ENCODE measurements at places on chromosomes 2 and 18. TPM values are rescaled to one million over a fixed set of nuclear protein-coding genes. Genes with fewer than 3 reads are reported as not detected.

DNA sequence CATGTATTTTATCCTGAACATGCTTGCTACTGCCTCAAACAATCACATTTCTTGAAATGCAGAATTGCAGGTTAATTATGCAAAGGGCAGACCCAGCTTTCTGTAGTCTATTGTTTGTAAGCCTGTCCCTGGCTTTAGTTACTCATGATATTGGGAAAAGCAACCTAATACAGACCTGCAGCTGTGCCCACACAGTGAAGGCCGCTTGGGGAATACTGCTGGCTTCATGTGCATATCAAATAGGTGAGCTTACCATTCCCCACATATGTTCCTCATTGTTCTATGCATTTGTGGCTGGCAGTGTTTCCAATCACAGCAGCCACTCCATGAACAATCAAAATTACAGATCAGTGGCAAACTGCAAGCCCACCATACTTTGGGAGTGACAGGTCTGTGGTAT lies 186.3 kb downstream of the TMEM163 start:
- no peaks in the 10 kb centered on the region for H3K36me3 ChIP-seq
- peaks cover 7% of the 10 kb centered on the region for H3K27me3 ChIP-seq
- no peak overlapping the region for H3K4me3 ChIP-seq
- DNase-seq = no peak

DNA sequence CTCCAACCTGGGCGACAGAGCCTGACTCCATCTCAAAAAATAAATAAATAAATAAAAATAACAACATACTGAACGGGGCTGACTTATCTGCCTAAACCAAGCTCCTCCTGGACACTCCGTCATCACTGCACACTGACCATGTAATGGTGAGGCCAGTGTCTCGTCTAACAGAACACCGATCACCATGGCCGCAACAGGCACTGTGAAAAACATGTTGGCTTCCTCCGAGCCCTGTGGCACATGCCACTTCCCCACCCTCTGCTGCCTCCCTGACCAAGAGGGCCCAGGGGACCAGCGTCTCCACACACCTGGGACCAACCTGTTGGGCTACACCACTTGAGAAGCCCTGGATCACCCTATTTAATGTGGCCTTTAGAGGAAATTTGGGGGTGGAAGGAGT lies 33.9 kb downstream of the ZNF516 start:
- H3K27ac ChIP-seq = no peak overlapping the region
- no peaks in the 10 kb centered on the region for H3K36me3 ChIP-seq
- no peak overlapping the region for H3K4me3 ChIP-seq

Gene ANKRD53
- not detected for total RNA-seq

- H3K4me3 ChIP-seq = no peak overlapping the region
- no peak overlapping the region for H3K27ac ChIP-seq
- H3K27me3 ChIP-seq = no peaks in the 10 kb centered on the region
- no peaks in the 10 kb centered on the region for H3K4me1 ChIP-seq
- no peak for DNase-seq
- H3K36me3 ChIP-seq = no peaks in the 10 kb centered on the region
Measured at GRCh38 chr2:209121691-209122090, 302.2 kb upstream of the MAP2 start.

Gene MYO7B
- total RNA-seq = 1.2 TPM

DNA sequence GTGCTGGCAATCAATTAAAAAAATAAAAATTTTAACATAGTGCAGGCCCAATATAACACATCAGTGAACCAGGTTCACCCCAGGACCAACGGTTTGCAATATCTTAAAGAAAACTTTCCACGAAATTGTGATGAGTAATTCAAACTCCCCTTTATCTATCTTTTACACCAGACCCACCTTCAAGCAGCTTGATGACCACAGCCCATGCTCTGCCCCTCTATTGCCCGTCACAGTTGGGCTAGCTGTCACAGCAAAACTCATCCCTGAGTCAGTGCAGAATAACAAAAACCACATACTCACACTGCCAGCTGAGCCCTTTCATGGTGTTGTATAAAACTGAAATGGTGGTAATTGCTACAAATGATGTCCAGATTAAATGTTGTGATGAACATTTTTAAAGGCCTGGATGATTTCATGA lies 112.5 kb upstream of the CREB1 start:
- no peaks in the 10 kb centered on the region for H3K4me1 ChIP-seq
- peaks cover 21% of the 10 kb centered on the region for H3K27me3 ChIP-seq
- no peak overlapping the region for H3K27ac ChIP-seq

GRCh38 chr18:11040823-11041656 lies 108.3 kb downstream of the PIEZO2 start:
- no peak overlapping the region for H3K27ac ChIP-seq
- DNase-seq = peak; percentile 47
- no peaks in the 10 kb centered on the region for H3K4me1 ChIP-seq
- peaks cover 2% of the 10 kb centered on the region for H3K27me3 ChIP-seq
- no peaks in the 10 kb centered on the region for H3K36me3 ChIP-seq
- no peak overlapping the region for H3K4me3 ChIP-seq

- H3K4me1 ChIP-seq = no peaks in the 10 kb centered on the region
- H3K27ac ChIP-seq = no peak overlapping the region
- H3K27me3 ChIP-seq = no peaks in the 10 kb centered on the region
- no peaks in the 10 kb centered on the region for H3K36me3 ChIP-seq
- no peak for DNase-seq
Measured at GRCh38 chr2:225740086-225740485, 340.6 kb downstream of the NYAP2 start.

DNA sequence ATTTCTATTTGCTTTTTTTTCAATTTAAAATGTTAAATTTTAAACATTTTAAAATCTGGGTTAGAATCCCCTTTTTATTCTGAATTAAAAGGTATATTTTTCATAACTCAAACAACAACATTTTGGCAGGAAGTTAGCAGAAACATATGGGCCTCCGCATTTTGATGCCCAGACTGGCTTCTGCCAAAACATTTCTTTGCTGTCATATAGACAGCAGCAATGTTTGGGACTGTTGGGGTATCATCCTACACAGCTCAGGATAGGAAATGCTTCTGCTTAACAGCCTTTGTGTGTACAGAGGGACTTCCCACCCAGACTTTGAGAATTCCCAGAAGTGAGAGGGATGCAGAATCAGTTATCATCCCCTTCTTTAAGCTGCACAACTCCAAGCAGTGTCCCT lies 155.4 kb upstream of the PARD3B start:
- no peak overlapping the region for H3K4me3 ChIP-seq
- H3K4me1 ChIP-seq = no peaks in the 10 kb centered on the region
- H3K36me3 ChIP-seq = no peaks in the 10 kb centered on the region
- no peak for DNase-seq

Gene RASGRP3
- 3.7 TPM for total RNA-seq

DNA sequence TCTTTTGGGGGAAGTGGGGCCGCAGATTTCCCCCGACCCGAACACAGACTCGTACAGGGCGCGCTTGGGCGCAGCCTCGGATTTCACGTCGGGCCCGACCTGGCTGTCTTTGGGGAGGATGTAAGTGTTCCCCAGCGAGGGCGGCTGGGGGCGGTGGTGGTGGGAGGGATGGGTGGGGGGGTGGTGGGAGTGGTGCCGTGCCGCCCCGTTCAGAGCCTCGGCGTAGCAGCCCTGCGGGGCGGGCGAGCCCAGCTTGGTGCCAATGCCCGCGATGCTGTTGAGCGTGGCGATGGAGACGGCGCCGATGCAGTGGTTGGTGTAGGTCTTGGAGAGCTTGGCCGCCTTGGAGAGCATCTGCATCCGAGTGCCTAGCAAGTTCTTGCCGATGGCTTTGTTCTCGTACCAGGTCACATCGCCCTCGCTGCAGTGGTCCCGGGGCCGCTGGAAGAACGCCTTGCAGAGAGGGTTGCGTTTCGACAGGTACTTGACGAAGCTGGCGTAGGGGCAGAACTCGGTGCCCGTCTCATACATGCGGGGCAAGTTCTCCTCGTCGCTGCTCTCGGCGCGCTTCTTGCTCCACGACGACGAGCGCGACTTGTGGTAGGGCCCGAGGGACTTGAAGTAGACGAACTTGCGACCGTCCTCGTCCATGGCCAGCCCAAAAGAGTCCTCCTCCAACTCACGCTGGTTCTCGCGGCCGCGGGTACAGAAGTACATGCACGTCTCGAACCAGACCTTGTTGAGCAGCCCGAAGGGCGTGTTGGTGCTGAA lies 1.3 kb downstream of the KCTD1 start:
- H3K4me1 ChIP-seq = peaks cover 26% of the 10 kb centered on the region
- DNase-seq = no peak
- peaks cover 24% of the 10 kb centered on the region for H3K27me3 ChIP-seq
- H3K36me3 ChIP-seq = peaks cover 4% of the 10 kb centered on the region
- H3K4me3 ChIP-seq = peak overlapping the region; percentile 68

GRCh38 chr2:78979380-78980151 lies 45.9 kb upstream of the REG3G start:
- no peaks in the 10 kb centered on the region for H3K36me3 ChIP-seq
- peaks cover 6% of the 10 kb centered on the region for H3K4me1 ChIP-seq
- no peak overlapping the region for H3K27ac ChIP-seq
- H3K4me3 ChIP-seq = no peak overlapping the region

- no peaks in the 10 kb centered on the region for H3K4me1 ChIP-seq
- no peaks in the 10 kb centered on the region for H3K36me3 ChIP-seq
- no peak overlapping the region for H3K4me3 ChIP-seq
- DNase-seq = no peak
Measured at GRCh38 chr2:178317811-178318210, 123.5 kb downstream of the OSBPL6 start.

Gene LCT
- 0.18 TPM for total RNA-seq

Gene PSD4
- 394 TPM for total RNA-seq

GRCh38 chr18:13548966-13549879 lies 177.1 kb downstream of the FAM210A start:
- H3K27ac ChIP-seq = no peak overlapping the region
- peaks cover 25% of the 10 kb centered on the region for H3K36me3 ChIP-seq
- H3K4me1 ChIP-seq = peaks cover 7% of the 10 kb centered on the region
- no peak overlapping the region for H3K4me3 ChIP-seq
- no peak for DNase-seq

GRCh38 chr2:181970160-181970794 lies 15.4 kb upstream of the PPP1R1C start:
- H3K27me3 ChIP-seq = peaks cover 11% of the 10 kb centered on the region
- H3K4me3 ChIP-seq = no peak overlapping the region
- no peaks in the 10 kb centered on the region for H3K4me1 ChIP-seq
- no peak for DNase-seq
- H3K36me3 ChIP-seq = no peaks in the 10 kb centered on the region

Gene ILKAP
- 62.7 TPM for total RNA-seq

GRCh38 chr18:811182-811891 lies 705 bp downstream of the YES1 start:
- H3K4me3 ChIP-seq = peak overlapping the region; percentile 93
- H3K27me3 ChIP-seq = no peaks in the 10 kb centered on the region
- H3K36me3 ChIP-seq = peaks cover 29% of the 10 kb centered on the region
- peak; percentile 36 for DNase-seq

DNA sequence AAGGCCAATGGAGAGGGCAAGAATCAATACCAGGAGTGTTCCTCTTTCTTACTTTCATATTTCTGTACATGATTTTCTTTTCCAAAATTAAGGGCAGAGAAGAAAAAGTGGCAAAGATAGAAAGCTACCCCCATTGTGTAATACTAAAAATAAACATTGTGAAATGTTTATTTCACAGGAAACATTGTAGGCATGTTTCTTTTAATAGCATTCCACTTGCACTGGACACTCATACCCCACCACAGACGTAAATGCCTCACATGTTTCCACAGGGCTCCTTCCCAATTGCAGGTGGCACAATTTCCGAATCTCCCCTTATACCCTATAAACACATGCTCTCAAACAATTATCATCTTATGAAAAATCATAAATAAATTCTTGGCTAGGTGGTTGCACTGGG lies 645.1 kb upstream of the SETBP1 start:
- DNase-seq = no peak
- no peaks in the 10 kb centered on the region for H3K27me3 ChIP-seq
- no peak overlapping the region for H3K4me3 ChIP-seq
- H3K36me3 ChIP-seq = no peaks in the 10 kb centered on the region
- H3K4me1 ChIP-seq = no peaks in the 10 kb centered on the region

- H3K4me1 ChIP-seq = no peaks in the 10 kb centered on the region
- H3K27ac ChIP-seq = no peak overlapping the region
- no peaks in the 10 kb centered on the region for H3K27me3 ChIP-seq
- H3K4me3 ChIP-seq = no peak overlapping the region
- no peaks in the 10 kb centered on the region for H3K36me3 ChIP-seq
- DNase-seq = no peak
Measured at GRCh38 chr2:119230219-119231185, 6.9 kb downstream of the STEAP3 start.

- no peak overlapping the region for H3K27ac ChIP-seq
- peaks cover 18% of the 10 kb centered on the region for H3K4me1 ChIP-seq
- H3K27me3 ChIP-seq = no peaks in the 10 kb centered on the region
- H3K4me3 ChIP-seq = no peak overlapping the region
- H3K36me3 ChIP-seq = no peaks in the 10 kb centered on the region
Measured at GRCh38 chr2:88600038-88600465, 27.2 kb downstream of the EIF2AK3 start.

Gene AGBL5
- 13.9 TPM for total RNA-seq

Gene MERTK
- total RNA-seq = 0.21 TPM

- H3K36me3 ChIP-seq = no peaks in the 10 kb centered on the region
- H3K27ac ChIP-seq = no peak overlapping the region
- no peaks in the 10 kb centered on the region for H3K4me1 ChIP-seq
- H3K4me3 ChIP-seq = no peak overlapping the region
Measured at GRCh38 chr2:190637281-190637734, 11.6 kb upstream of the NAB1 start.

GRCh38 chr18:79388043-79388442 lies 7.7 kb upstream of the NFATC1 start:
- H3K36me3 ChIP-seq = no peaks in the 10 kb centered on the region
- H3K27ac ChIP-seq = no peak overlapping the region
- H3K4me1 ChIP-seq = peaks cover 5% of the 10 kb centered on the region
- peaks cover 34% of the 10 kb centered on the region for H3K27me3 ChIP-seq
- no peak for DNase-seq

Gene TEX44
- not detected for total RNA-seq

DNA sequence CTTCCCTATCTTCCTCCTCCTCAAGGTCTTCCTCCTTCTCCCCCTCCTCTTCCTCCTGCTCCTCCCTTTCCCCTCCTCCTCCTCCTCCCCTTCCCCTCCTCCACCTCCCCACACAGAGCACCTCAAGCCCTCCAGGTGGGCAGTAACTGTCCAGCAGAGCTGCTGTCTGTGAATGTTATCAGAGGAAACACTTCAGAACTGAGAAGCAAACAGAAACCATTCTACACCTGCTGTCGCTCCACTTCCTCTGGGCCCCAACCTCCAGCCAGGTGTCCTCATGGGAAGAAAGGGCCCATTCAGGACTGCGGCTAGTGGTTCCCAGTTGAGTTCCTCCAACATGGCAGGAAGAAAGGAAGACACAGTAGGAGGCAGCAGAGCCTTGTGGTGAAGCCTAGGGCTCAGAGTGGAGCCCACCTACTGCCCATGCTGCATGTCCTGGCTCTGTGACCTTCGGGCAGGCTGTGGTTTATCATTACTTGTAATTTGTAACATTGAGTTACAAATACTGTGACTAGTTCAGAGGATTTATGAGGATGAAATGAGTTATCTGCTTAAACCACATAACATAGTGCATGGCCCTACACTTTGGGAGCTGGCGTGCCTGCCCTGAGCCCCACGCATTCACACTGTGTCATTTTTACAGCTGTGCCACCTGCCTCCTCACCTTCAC lies 165.9 kb upstream of the ID2 start:
- peak overlapping the region; percentile 22 for H3K4me3 ChIP-seq
- peaks cover 42% of the 10 kb centered on the region for H3K36me3 ChIP-seq
- peak overlapping the region; percentile 90 for H3K27ac ChIP-seq
- peaks cover 90% of the 10 kb centered on the region for H3K4me1 ChIP-seq
